ENCODE measurements at places on chromosomes 2 and 18.

DNA sequence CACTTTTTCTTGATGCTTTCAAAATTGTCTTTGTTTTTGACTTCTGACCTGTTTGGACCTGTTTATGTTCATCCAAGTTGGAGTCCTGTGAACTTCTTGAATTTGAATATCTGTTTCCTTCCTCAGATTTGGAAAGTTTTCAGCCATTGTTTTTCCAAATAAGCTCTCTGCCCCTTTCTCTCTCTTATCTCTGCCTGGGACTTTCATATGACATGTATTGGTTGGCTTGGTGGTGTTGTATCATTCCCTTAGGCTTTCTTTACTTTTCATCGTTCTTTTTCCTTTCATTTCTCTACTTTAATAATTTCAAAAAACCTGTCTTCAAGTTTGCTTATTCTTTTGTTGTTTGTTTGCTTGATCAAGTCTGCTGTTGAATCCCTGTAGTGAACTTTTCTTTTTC lies 60.1 kb upstream of the LDLRAD4 start:
- no peak for DNase-seq

DNA sequence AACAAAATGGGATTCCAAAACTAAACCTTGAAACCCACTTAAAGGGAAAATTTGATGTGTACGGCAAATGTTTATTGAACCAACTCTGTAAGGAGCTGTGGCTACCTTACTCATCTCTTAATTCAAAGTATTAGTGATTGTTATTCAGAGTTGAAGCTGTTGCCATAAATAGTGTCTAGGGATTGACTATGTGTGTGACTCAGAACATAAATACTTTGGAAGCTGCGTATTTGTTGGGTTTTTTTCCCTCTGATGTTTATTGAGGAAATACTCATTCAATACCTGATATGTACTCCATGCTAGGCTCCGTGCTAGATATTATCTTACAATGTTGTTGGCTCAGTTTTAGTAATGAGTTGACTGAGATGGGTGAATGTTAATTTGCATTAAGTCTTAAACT lies 90.4 kb downstream of the PTRHD1 start:
- no peak for DNase-seq

DNA sequence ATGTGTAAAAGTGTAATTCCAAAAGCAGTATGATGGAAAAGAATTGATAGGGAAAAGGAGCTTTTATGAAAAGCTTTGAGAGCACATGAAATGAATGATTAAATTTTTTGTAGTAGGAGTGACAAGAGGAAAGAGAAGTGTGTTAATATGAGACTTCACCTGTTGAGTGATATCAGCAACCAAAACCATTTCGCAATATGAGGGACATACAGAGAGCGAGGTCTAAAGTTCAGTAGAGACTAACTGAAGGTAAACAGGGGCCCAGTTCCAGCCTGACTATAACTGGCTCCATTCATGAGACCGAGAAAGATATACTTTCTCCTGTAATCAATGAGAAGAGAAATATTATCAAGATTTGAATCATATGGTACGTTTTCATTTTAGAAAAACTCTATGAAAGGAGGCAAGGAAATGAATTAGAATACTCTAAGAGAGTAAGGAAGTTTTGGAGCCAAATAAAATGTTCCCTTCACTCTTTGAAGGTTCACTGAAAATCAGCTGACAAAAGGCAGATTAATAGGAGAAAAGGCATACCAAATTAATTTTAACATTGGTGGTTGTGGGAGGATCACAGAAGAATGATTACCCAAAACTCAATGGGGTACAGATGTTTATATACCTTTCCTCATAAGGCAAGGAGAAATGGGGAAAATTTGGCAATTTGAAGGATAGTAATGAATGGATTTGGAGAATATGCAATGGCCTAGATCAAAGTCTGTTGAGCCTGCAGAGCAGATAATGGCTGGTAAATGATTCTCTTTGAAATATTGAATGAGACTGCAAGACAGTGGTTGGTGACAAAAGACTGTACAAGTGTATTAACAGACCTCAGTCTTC lies 932.2 kb downstream of the TDRD15 start:
- DNase-seq: no peak

GRCh38 chr2:172674034-172674967 lies 61.3 kb upstream of the RAPGEF4 start:
- no peak for DNase-seq

DNA sequence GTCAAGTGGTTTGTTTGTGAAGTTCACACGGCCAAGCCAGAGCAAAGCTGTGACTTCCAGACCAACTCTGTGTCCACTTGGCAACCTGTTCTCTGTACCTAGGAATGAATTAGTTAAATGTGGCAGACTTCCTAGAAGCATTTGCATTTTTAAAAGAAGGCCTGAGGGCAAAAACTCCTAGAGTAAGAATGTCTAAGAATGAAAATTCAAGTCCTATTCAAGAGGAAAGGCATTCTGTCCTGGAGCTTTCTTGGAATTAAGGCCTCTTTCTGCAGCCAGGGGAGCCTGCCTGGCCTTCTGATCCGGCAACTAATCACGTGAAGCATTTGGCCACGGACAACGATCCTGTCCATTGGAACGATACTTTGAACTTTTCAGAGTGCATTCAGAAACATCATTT lies 155.0 kb downstream of the SETBP1 start:
- no peak for DNase-seq
